Cerebellum (tissue), 4 donors: ENCODE measurements at places on chromosomes 7 and 10. TPM values are rescaled to one million over a fixed set of nuclear protein-coding genes. Genes with fewer than 3 reads are reported as not detected.

The TSPAN12 gene
- 9.1 TPM for total RNA-seq

The LRRN3 gene
- 108 TPM for total RNA-seq

The AGMO gene
- total RNA-seq = 0.64 TPM

The C7orf33 gene
- total RNA-seq = 0.64 TPM

The KCP gene
- 3.4 TPM for total RNA-seq

The MICU1 gene
- total RNA-seq = 51.1 TPM

The NUTM2A gene
- total RNA-seq = 1.7 TPM

The PODXL gene
- 17.1 TPM for total RNA-seq

The OPN4 gene
- total RNA-seq = not detected

The CYP3A7 gene
- 0.45 TPM for total RNA-seq

The GNG11 gene
- total RNA-seq = 5.1 TPM

The KLHDC10 gene
- 64.1 TPM for total RNA-seq

The CASD1 gene
- 96.2 TPM for total RNA-seq

The MAD1L1 gene
- 25.0 TPM for total RNA-seq

The LYZL2 gene
- not detected for total RNA-seq

The OR6V1 gene
- total RNA-seq = not detected

The RADIL gene
- total RNA-seq = 8.4 TPM

The OGDH gene
- 40.9 TPM for total RNA-seq

The LIPF gene
- 0.27 TPM for total RNA-seq

The CAMK2B gene
- total RNA-seq = 33.6 TPM

The DGKB gene
- total RNA-seq = 29.4 TPM

The ATP6V1F gene
- 58.4 TPM for total RNA-seq

The GGCT gene
- total RNA-seq = 16.0 TPM

The LRRTM3 gene
- 17.1 TPM for total RNA-seq

The HOGA1 gene
- 3.4 TPM for total RNA-seq

The SPDYE5 gene
- total RNA-seq = not detected

The MRLN gene
- total RNA-seq = 12.2 TPM

The CABCOCO1 gene
- total RNA-seq = 2.0 TPM

The DPYSL4 gene
- total RNA-seq = 44.5 TPM

The CCDC146 gene
- 15.8 TPM for total RNA-seq

The BEND7 gene
- total RNA-seq = 16.5 TPM

The AS3MT gene
- total RNA-seq = 5.8 TPM

The PTPN20 gene
- total RNA-seq = 16.4 TPM

The MYL7 gene
- total RNA-seq = not detected

The SPDYE2 gene
- total RNA-seq = not detected

The SEMA3C gene
- 33.2 TPM for total RNA-seq

The IDI2 gene
- total RNA-seq = not detected

The SERPINE1 gene
- total RNA-seq = 0.27 TPM

The TUBB8 gene
- total RNA-seq = not detected

The FAM25A gene
- not detected for total RNA-seq

The CPA2 gene
- total RNA-seq = not detected

The SPDYE6 gene
- total RNA-seq = not detected

The NUDT13 gene
- 1.00 TPM for total RNA-seq

The CLEC2L gene
- total RNA-seq = 3.8 TPM

The SFTPD gene
- total RNA-seq = 1.5 TPM

The OR2F1 gene
- 0.09 TPM for total RNA-seq

The SOSTDC1 gene
- total RNA-seq = 2.4 TPM

The FGL2 gene
- total RNA-seq = 19.1 TPM

The TRIM56 gene
- 3.0 TPM for total RNA-seq

The OR2A5 gene
- total RNA-seq = not detected

The FOXI2 gene
- not detected for total RNA-seq
